ENCODE measurements at places on chromosomes 4 and X.
A peak's percentile ranks its signal among the peaks of the same experiment; 100 is the strongest.

DNA sequence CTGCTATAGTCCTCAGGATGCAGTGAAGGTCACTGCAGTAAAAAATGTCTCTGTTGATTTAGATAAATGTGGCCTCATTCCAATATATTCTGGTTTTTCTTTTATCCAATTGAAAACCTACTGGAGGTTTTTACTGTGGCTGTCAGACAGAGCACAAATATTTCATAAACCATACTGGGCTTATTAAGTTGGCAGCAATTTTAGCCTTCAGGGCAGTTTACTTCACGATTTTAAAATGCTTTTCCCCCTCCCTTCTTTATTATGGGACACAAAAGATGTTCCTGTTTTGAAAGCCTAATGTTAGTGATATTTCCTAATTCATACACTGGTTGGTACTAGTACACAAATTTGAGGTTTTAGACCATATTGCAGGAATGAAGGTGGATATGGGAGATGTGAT lies 939.4 kb downstream of the C4orf33 start:
- no peak for DNase-seq

GRCh38 chrX:153906126-153906917 lies 1.8 kb downstream of the AVPR2 start:
- DNase-seq, result no peak

DNA sequence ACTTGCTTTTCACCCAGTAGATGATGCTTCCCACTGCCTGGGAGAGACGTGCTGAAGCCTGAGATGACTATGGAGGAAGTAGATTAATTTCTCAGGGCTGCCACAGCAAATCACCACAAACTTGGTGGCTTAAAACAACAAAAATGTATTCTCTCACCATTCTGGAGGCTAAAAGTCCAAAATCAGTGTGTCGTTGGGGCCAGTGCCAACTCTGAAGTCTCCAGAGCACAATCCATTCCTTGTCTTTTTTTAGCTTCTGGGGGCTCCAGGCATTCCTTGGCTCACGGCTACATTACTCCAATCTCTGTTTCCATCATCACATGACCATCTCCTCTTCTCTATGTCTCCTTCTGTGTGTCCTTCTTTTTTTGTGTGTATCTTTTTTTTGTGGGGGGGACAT lies 105.8 kb upstream of the C1QTNF7 start:
- no peak for DNase-seq

GRCh38 chr4:118682928-118683327 lies 2.3 kb upstream of the METTL14 start:
- no peak for DNase-seq

DNA sequence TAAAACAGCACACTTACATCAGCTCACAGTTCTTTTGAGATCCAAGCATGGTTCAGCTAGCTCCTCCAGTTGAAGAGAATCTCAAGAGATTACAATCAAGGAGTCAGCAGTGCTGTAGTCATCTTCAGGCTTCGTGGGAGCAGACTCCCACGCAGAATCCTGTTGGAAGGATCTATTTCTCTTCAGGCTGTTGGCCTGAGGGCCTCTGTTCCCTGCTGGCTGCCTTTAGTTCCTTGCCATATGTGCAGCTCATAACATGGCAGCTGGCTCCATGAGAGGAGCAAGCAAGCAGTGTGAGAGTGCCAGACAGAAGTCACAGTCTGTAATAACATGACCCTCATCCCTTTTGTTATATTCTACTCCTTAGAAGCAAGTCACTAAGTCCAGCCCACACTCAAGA lies 168.6 kb downstream of the COX18 start:
- no peak for DNase-seq

DNA sequence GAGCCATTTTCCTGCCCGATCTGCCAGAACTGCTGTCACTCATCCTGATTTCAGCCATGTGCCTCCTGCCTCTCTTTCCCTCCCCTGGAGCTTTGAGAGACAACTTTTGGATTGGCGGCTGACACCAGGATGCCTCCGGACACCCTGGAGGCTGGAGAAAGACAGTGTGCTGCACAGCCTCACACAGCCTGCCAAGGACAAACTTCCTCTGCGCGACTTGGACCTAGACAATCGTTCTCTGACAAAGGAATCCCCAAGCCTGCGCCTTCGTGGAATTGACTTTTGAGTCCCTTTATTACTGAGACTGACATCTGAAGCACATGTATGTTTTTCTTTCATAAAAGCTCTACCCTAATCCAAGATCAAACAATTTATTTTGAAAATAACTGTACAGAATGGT lies 10.8 kb upstream of the LDB2 start:
- DNase-seq, result no peak

DNA sequence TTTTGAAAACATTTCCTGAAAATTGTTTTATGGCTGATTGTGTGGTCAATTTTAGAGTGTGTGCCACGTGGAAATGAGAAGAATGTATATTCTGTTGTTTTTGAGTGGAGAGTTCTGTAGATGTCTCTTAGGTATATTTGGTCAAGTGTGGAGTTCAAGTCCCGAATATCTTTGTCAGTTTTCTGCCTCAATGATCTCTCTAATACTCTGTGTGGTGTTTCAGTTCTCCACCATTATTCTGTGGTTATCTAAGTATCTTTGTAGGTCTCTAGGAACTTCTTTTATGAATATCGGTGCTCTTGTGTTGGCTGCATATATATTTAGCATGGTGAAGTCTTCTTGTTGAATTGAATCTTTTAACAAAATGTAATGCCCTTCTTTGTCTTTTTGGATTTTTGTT lies 113.3 kb downstream of the LINC00632 start:
- no peak for DNase-seq

DNA sequence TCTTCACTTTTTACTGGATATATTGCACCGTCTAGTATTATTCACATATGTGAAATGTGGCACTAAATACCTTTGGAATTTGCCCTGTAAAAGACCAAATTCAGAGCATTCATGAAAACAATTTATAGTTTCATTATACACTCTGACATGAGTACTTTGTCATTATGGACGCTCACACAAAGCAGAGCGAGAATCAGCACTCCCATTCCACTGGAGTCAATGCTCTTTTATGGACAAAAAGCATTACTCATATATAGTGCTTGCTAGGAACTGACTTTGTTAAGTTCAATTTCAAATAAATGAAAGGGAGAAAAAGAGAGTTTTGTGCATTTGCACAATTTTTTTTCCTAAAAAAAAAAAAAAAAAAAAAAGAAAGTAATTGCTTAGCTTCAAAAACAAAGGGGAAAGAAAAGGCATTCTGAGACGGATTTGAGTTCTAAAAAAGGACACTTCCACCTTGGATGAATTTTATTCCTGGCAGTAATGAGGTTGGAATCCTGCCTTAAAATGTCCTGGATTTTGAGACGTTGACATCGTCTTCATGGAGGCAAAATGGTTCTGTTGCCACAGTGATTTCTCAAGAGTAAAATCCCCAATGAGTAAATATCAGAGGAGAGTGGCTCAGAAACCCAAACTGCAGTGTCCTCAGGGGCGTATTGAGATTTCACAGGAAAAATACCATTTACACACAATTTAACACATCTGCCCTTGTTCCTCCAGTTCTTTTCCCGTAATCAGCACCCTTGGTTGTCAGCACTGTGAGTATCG lies 34.8 kb downstream of the CCDC149 start:
- no peak for DNase-seq

GRCh38 chr4:124386163-124386562 lies 326.4 kb downstream of the ANKRD50 start:
- no peak for DNase-seq

- no peak for DNase-seq
Observed at GRCh38 chr4:4761128-4761982, 98.1 kb upstream of the MSX1 start.

DNA sequence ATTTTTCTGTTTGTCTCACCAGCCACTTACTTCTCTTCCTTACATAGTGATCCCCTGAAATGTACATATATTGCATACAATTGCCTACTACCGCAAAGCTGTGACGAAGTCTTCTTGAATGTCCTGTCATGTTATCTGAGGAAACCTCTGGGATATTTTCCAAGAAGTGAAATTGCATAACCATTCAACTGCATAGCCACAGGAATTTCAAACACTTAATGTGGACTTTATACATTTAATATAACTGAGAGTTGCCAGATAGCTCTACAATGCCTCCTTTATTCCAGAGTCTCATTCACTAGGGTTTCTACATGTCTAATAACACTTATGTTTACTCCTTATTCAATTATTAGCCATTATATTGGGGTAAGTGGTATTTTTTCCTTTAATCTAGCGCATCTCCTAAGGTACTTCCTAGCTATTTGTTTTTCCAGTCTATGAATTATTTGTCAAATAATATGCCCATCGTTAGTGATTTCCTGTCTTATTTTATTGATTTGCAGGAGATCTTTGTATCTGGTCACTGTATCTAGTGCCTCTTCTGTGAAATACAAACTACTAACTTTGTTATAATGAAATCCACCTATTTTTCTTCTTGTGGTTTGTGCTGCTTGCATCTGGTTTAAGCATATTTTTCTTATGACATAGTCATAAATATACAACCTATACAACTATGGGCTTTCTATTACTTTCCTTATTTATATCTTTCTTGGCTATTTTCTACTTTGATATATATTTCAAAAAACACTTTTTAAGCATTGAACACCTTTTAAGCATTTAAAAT lies 69.2 kb upstream of the GRID2 start:
- no peak for DNase-seq

GRCh38 chr4:5416637-5417036 lies 291.7 kb downstream of the EVC2 start:
- DNase-seq, result no peak

DNA sequence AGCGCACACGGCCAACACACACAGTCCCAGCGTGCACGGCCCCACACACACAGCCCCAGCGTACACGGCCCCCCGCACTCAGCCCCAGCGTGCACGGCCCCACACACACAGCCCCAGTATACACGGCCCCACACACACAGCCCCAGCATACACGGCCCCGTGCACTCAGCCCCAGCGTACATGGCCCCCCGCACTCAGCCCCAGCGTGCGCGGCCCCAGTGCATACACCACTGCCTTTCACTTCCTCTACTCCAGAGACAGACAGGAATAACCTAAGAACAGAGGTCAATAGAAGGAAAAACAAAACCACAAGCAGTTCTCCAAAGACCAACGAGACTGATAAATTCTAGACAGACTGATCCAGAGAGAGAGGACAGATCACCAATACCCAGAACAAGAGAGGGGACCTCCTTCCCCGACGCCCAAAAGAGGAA lies 17.1 kb downstream of the GAK start:
- no peak for DNase-seq

GRCh38 chr4:47482326-47482725 lies 2.7 kb upstream of the ATP10D start:
- DNase-seq, result no peak

GRCh38 chr4:41569961-41570360 lies 32.0 kb downstream of the LIMCH1 start:
- no peak for DNase-seq

- no peak for DNase-seq
Observed at GRCh38 chr4:43763029-43763610, 685.5 kb downstream of the KCTD8 start.

- no peak for DNase-seq
Observed at GRCh38 chr4:161256172-161256571, 907.6 kb downstream of the FSTL5 start.

- DNase-seq, result no peak
Observed at GRCh38 chr4:150229520-150229919, 151.3 kb downstream of the DCLK2 start.

GRCh38 chrX:36019125-36019524 lies 99.6 kb downstream of the CFAP47 start:
- DNase-seq, result no peak

DNA sequence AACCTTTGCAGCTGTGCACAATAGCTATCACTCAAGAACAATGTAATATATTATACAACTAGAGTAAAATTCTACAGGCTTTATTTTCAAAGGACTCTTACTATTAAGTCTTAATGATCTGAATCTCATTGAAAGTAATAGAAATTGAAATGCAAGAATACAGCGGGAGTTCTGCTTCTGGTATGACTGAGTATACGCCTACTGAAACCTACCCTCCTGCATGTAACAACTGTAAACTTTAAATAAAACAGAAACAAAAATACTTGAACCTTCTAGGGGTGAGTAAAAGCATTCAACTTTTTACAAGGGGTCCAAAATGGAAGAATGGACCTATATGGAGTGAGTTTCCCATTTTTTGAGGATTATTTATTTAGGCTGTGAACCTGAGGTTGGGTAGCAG lies 13.5 kb downstream of the DCHS2 start:
- DNase-seq, result no peak

DNA sequence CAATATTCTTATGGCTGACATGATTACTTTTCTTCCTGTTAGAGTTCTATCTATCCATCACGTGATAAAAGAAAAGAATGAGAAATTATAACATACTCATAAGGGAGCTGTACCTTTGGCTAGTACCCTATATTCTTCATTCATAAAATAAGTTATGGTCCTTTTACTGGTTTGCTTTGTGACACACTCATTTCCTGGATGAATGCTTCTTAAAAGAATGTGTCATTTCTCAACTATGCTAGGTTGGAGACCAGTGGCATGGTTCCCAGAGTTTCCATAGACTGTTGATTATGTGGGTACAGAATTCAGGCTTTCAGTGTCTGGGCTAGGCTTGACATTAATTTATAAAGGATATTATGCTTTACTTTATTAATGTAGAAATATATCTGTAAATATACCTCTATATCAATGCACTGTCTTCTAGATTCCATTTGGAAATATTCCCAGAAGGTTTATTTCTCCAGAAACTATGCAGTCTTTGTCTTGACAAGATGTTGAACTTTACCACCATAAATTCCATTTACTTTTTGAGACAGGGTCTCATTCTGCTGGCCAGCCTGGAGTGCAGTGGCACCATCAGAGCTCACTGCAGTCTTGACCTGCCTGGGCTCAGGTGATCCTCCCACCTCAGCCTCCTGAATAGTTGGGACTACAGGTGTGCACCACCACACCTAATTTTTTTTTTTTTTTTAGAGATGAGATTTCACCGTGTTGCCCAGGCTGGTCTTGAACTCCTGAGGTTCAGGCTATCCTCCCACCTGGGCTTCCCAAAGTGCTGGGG lies 23.8 kb downstream of the NUDT6 start:
- DNase-seq, result no peak

DNA sequence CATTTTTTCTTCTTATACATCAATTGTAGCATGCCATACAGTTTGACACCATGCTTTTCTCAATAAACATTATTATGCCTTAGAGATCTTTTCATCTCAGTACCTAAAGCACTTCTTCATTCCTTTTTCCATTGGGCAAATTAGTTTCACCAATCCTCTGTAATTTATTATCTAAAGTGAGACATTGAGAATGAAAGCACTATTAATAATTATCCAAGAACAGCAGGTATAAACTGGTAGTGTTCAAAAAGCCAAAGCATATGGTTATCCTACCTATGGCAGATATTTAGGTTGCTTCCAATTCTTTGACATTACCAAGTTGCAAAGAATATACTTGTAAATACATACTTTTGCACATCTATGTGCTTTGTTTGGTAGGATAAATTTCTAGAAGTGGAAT lies 15.6 kb downstream of the LAMTOR3 start:
- DNase-seq, result no peak

GRCh38 chr4:8401665-8402064 lies 38.9 kb downstream of the ACOX3 start:
- DNase-seq, result no peak

GRCh38 chr4:112145790-112146501 lies 692 bp downstream of the FAM241A start:
- DNase-seq, result peak; percentile 64

All from stimulated activated CD8-positive, alpha-beta memory T cell treated with anti-CD3 and anti-CD28 coated beads, Interleukin-4, amount 100 ng/mL, for 4 hours (primary cell).